ENCODE measurements at places on chromosomes 11 and 22. TPM values are rescaled to one million over a fixed set of nuclear protein-coding genes. Genes with fewer than 3 reads are reported as not detected.

WT1 gene
- 1.4 TPM for total RNA-seq

GRCh38 chr22:20651286-20651685 lies 122.6 kb upstream of the SERPIND1 start:
- H3K36me3 ChIP-seq, result no peaks in the 10 kb centered on the region
- no peak overlapping the region for H3K27ac ChIP-seq
- no peak overlapping the region for H3K4me3 ChIP-seq
- H3K4me1 ChIP-seq, result peaks cover 3% of the 10 kb centered on the region
- DNase-seq, result no peak

LRRN4CL gene
- total RNA-seq, result 0.17 TPM

DNA sequence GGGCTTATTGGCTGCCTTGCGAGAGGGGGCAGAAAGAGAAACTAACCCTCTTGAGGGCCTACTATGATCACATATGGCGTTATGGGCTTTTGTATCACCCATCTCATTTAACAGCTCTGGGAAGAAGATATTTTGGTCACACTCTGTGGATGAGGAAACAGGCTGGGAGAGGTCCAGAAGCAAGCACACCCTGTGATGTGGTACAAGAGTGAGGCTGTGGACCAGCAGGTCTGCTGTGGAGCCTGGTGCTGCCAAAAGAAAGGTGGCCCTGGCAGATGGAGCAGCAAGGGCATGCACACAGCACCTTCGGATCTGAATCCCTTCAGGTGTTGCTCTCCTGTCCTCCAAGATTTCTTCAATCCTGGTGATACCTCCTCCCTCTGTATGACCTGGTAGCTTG lies 64.1 kb downstream of the KCNC1 start:
- no peak for DNase-seq
- H3K4me3 ChIP-seq, result no peak overlapping the region
- H3K27me3 ChIP-seq, result no peaks in the 10 kb centered on the region
- H3K4me1 ChIP-seq, result no peaks in the 10 kb centered on the region
- H3K36me3 ChIP-seq, result no peaks in the 10 kb centered on the region

DNA sequence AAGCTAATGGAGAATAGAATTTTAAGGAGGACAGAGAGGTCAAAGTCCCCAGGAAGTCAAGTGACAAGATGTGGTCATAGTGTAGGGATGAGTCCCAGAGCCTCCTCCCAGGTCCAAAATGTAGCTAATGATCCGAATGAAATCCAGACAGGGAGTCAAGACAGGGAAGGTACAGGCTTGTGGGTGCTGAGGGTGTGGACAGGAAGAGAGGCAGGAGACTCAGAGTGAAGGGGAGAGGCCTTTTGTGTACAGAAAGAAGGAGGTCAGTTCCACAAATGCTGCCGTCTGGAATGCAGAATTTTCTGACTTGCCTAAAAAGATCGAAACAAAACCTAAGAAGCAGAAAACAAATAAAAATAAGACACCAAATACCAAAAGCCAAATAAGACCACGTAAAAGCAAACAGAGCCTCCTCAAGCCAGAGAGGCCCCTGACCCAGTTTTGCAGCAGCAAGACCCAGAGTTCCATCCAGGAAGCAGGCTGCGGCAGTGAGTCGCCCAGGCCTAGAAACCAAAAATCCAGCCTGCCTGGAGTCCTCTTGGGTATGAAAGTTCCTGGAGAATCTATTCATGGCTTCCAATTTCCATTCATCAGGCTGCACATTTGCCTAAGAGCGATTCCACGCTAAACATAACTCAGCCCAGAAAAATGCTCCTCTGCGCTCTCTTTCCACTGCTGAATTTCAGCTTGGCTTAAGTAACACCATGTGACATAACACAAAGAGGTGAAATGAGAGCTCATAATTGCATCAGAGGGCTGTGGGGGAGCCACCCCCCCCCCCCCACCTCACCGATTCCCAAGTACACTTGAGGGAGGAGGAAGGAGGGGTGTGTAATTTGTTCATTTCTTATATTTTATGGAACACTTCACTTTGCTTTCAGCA lies 71.2 kb downstream of the KIRREL3 start:
- H3K4me3 ChIP-seq, result no peak overlapping the region
- peaks cover 16% of the 10 kb centered on the region for H3K4me1 ChIP-seq
- H3K27ac ChIP-seq, result peak overlapping the region; percentile 79
- no peaks in the 10 kb centered on the region for H3K27me3 ChIP-seq

GRCh38 chr11:26268980-26269660 lies 62.8 kb upstream of the ANO3 start:
- no peaks in the 10 kb centered on the region for H3K36me3 ChIP-seq
- no peaks in the 10 kb centered on the region for H3K4me1 ChIP-seq
- H3K27me3 ChIP-seq, result no peaks in the 10 kb centered on the region

- peak overlapping the region; percentile 56 for H3K4me3 ChIP-seq
- peaks cover 18% of the 10 kb centered on the region for H3K4me1 ChIP-seq
- no peaks in the 10 kb centered on the region for H3K36me3 ChIP-seq
- no peaks in the 10 kb centered on the region for H3K27me3 ChIP-seq
- H3K27ac ChIP-seq, result peak overlapping the region; percentile 79
These were observed 943 bp upstream of the YWHAH start for GRCh38 chr22:31943206-31943977.

EMID1 gene
- total RNA-seq, result 0.72 TPM

APOA5 gene
- not detected for total RNA-seq

DNA sequence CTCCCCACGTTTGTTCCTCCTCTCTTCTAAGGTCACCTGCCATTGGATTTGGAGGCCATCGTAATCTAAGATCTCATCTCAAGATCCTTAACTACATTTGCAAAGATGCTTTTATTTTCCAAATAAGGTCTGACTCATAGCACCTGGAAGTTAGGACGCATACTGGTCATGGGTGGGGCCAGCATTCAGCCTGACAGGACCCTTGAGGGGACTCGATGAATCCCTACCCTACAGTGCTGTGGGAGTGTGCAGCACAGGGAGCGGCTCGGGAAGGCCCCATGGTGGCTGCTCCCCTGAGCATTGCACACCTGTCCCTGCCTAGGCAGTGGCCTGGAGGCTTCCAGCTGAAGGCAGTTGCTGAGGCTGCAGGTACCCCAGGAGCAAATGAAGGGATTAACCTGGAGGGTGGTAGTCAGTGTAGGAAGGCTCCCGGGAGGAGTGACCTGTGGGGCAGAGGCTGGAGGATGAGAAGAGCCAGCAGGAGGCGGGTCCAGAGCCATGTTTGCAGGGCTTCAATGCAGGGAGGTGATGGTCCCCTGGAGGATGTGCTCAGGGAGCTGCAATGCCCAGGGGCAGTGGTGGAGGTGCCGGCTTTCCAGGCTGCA lies 362.2 kb downstream of the CTTN start:
- no peaks in the 10 kb centered on the region for H3K36me3 ChIP-seq
- no peak for DNase-seq
- no peak overlapping the region for H3K4me3 ChIP-seq
- peaks cover 8% of the 10 kb centered on the region for H3K27me3 ChIP-seq

DNA sequence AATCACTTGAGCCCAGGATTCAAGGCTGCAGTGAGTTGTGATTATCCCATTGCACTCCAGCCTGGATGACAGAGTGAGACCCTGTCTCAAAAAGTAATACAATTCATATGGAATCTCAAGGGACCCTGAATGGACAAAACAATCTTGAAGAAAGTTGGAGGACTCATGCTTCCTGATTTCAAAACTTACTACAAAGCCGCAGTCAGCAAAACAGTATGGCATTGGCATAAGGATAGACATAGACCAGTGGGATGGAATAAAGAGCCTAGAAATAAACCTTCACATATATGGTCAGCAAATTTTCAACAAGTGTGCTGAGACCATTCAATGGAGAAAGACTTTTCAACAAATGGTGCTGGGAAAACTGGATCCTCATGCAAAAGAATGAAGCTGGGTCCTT lies 2.5 kb downstream of the SELENOO start:
- H3K27me3 ChIP-seq, result no peaks in the 10 kb centered on the region
- no peak overlapping the region for H3K27ac ChIP-seq
- H3K4me3 ChIP-seq, result no peak overlapping the region
- H3K36me3 ChIP-seq, result peaks cover 11% of the 10 kb centered on the region
- H3K4me1 ChIP-seq, result peaks cover 13% of the 10 kb centered on the region

DNA sequence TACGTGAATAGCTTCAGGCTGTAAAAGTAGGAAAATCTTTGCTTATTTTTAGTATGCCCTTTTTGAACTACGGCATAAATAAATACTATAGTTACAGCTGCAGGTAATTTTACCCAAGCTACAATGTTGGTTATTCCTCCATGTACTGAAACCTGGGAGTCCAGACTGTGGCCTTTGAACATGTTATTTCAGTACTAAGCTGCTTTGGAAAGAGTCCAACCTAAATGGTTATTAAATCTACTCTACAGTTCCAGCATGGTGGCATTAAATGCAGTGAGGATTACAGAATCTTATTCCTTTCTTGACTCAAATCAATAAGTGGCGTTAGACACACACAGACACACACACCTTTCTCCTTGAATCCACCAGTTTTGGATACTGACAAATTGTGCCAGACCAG lies 165.1 kb downstream of the MSANTD4 start:
- no peaks in the 10 kb centered on the region for H3K36me3 ChIP-seq
- no peaks in the 10 kb centered on the region for H3K27me3 ChIP-seq
- no peak overlapping the region for H3K4me3 ChIP-seq

GRCh38 chr22:32858957-32859356 lies 57.5 kb downstream of the TIMP3 start:
- no peak overlapping the region for H3K4me3 ChIP-seq
- H3K27ac ChIP-seq, result no peak overlapping the region
- peaks cover 55% of the 10 kb centered on the region for H3K36me3 ChIP-seq

DNA sequence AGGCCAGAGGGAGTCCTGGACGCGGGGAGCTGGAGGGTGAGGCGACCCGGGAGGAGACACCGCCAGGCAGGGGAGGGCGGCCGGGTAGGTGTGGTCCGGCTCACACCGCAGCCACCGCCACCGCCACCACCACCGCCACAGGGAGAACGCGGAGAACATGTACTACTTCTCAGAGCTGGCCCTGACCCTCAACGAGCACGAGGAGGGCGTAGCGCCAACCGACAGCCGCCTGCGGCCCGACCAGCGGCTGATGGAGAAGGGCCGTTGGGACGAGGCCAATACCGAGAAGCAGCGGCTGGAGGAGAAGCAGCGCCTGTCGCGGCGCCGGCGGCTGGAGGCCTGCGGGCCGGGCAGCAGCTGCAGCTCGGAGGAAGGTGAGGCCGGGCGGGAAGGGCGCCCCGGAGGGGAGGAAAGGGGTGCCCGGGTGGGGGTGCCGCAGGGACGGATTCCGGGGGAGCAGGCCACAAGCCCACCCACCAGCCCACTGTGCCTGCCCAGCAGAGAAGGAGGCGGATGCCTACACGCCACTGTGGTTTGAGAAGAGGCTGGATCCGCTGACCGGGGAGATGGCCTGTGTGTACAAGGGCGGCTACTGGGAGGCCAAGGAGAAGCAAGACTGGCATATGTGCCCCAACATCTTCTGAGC lies 62.8 kb downstream of the MORC2 start:
- no peaks in the 10 kb centered on the region for H3K27me3 ChIP-seq
- no peak overlapping the region for H3K4me3 ChIP-seq
- DNase-seq, result no peak

- DNase-seq, result no peak
- no peak overlapping the region for H3K4me3 ChIP-seq
- H3K27ac ChIP-seq, result no peak overlapping the region
These were observed 133.8 kb downstream of the BRD1 start for GRCh38 chr22:49693848-49694247.

CCDC134 gene
- 11.3 TPM for total RNA-seq

ZNF280A gene
- not detected for total RNA-seq

SLC35C1 gene
- total RNA-seq, result 24.0 TPM

DNA sequence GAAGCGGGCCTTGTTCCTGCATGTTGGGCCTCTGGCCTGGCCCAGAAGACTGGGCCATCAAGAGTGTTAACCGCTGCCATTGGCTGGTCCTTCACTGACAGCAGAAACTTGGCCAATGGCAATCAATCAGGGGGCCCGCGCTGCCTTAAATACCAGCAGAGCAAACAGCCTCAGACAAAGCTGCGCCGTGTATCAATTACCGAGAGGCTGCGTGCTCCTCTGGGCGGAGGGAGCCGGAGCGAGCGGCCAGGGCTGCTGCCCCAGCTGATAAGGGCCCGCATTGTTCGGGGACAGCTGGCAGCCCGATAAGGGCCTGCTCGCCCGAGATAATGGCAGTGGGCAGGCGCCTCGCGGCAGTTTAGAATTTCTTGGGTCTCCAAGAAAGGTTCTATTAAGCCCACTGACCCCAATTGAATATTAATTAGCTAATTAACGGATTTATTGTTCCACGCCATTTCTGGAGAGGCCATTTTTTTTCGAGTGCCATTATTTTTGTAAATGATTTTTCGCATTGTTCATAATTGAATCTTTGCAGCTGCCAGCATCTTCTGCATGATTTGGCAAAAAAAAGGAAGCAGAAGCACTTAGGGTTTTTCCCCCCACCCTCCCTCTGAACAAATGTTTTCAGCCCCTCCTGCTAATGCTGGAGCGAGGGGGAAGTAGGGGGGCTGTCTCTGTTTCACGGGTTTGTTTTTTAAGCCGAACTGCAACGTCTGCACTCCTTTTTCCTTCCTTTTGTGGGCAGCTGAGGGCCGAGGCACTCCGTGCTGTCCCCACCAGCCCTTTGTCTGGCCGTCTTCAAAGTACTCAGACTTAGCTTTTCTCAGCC lies 37.6 kb upstream of the RIC3 start:
- no peak overlapping the region for H3K4me3 ChIP-seq
- H3K36me3 ChIP-seq, result no peaks in the 10 kb centered on the region
- no peak overlapping the region for H3K27ac ChIP-seq
- peaks cover 15% of the 10 kb centered on the region for H3K4me1 ChIP-seq

All from astrocyte (in vitro differentiated cells and primary cell).